ENCODE measurements at places on chromosomes 1 and 21. TPM values are rescaled to one million over a fixed set of nuclear protein-coding genes. Genes with fewer than 3 reads are reported as not detected.

- DNase-seq = no peak
Measured at GRCh38 chr1:17892225-17892624, 137.1 kb downstream of the ACTL8 start.

GRCh38 chr1:34013136-34013535 lies 149.3 kb downstream of the HMGB4 start:
- no peak for DNase-seq

GRCh38 chr1:27662707-27663393 lies 9.1 kb downstream of the IFI6 start:
- peak; percentile 92 for DNase-seq

DNA sequence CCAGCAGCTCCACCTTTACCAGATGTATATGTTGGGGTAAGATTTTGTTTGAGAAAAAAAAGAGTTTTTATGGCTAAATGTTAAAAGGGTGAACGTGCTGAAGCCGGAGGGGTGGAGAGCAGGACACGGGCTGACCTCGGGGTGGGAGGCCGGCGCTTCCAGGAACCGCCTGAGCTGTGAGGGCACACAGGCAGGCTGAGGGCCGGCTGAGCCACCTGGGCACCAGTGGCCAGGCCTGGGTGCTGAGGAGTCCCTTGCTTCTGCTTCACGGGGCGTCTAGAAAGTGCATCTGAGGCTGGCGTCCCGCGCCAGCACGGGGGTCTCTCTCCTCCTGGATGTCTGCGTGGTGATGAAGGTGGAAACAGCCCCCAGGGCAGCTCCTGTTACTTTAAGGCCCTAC lies 33.6 kb upstream of the ADARB1 start:
- DNase-seq = no peak

- DNase-seq = no peak
Measured at GRCh38 chr1:200305806-200306205, 104.0 kb downstream of the ZNF281 start.

DNA sequence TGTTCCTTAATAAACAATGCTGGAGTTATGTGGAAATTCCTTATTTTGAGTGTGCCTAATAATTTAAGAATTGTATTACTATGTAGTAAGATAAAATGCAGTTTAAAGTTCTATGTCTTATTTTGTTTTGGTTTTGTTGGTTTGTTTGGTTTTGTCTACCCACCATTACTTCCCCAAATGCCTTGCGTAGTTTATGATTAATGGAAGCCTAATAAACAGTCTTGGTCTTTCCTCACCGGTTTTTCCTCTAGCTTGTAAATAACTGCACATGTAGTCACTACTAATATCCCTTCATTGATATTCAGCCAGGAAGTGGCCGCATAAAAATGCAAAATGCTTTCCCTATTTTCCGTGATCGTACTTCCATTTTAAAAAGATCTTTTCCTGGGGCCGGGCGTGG lies 2.9 kb downstream of the SDCCAG8 start:
- DNase-seq = no peak

DNA sequence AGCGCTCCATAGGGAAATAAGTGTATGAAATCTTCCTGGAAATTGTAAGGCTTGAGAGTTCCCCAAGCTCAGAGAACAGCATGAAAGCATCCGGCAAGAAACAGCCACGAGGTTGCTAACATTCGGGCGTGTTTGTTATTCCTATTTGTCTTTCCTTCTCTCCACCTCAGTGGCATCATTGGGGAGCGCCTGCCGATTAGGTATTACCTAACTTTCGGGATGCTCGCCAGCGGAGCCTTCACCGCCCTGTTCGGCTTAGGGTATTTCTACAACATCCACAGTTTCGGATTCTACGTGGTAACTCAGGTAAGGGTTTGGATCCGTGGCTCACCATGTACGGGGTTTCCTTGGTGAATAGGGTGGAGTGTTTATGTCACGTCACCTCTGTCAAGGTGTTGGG lies 25.7 kb downstream of the SLC37A1 start:
- no peak for DNase-seq

DNA sequence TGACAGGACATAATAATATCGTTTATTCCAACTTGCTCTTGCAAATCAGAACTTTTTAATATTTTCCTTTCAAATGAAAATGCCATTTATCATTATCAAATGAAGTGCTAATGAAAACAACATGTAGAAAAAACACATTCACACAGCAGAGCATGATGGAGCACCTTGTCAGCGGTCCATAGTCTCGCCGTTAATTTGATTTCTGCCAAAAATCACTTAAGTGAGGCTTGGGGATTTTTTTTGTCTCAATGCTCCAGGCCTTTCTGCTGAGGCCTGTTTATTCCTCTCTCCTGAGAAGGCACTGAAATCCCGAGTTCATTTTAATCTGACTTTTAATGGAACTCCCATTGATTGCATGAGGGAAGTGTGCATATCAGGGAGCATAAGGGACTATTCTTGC lies 122.5 kb downstream of the ELAVL4 start:
- DNase-seq = no peak

DNA sequence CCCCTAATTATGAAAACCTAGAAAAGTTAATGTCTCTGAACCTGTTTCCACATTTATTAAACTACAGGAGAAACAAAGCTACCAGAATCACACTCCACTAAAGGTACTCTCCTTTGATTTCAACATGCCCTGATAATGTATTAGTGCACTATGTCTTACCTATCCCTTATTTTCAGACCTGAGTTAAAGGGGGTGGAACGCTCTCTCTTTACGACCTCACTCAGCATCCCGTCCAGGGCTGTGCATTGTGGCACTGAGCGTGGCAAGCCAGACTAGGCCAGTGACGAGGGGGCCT lies 678 bp downstream of the LSM10 start:
- DNase-seq = no peak

DNA sequence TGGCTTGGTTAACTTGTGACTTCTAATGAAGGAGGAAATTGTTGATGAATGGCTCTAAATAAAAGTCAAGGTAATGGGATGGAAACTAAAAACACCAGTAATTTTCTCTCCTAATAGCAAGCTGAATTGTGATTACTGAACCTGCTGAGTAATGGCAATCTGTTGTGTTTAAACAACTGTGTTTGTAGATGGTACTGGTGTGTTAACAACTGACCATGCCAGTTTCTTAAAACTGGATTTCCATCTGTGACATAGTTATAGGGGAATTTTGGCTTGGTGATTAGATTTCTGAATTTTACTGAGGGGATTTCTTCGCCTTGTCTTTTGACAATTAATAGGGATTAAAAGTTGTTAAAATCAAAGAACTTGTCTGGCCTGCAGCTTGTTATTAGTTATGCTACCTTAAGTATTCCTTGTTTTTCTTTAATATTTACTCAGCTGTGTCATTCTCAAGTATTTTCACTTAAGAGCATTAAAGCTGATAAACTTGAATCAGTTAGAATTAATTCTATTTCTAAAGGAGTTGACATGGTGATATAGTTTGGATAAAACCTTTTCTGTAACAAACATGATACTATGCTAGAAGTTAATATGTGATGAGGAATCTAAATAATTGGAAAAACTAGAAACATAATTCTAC lies 7.9 kb upstream of the ERO1B start:
- DNase-seq = no peak

DNA sequence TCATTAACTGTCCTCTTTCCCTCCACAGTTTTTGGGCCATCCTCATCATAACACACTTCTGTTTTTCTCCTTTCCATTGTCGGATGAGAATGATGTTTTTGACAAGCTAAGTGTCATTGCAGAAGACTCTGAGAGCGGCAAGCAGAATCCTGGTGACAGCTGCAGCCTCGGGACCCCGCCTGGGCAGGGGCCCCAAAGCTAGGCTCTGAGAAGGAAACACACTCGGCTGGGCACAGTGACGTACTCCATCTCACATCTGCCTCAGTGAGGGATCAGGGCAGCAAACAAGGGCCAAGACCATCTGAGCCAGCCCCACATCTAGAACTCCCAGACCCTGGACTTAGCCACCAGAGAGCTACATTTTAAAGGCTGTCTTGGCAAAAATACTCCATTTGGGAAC lies 28.6 kb upstream of the IFNAR1 start:
- peak; percentile 96 for DNase-seq

DNA sequence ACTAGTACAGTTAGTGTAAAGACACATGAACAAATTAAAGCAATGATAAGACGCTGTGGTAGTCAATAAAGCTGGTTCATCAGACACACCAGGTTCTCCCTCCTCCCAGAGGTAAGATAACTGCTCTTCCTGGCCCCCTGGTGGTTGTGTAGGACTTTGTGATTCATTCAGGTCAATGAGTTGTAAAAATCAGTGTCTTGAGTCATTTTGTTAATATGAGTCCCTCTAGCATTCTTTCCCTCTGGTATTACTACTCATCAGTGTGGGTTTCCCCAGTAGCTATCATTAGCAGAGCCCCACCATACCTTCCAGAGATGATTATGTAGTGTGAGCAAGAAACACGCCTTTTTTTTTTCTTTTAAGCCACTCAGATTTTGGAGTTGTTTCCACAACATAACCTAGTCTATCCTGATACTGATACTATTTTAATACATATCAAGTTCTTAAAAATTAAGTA lies 3.6 kb upstream of the SETDB1 start:
- peak; percentile 87 for DNase-seq

- DNase-seq = no peak
Measured at GRCh38 chr1:186178426-186179043, 196.5 kb downstream of the TPR start.

- DNase-seq = no peak
Measured at GRCh38 chr1:164087906-164088453, 471.0 kb upstream of the PBX1 start.

GRCh38 chr1:240171907-240172306 lies 80.2 kb downstream of the FMN2 start:
- DNase-seq = no peak

GRCh38 chr1:211518330-211519289 lies 26.6 kb upstream of the RD3 start:
- peak; percentile 68 for DNase-seq

DNA sequence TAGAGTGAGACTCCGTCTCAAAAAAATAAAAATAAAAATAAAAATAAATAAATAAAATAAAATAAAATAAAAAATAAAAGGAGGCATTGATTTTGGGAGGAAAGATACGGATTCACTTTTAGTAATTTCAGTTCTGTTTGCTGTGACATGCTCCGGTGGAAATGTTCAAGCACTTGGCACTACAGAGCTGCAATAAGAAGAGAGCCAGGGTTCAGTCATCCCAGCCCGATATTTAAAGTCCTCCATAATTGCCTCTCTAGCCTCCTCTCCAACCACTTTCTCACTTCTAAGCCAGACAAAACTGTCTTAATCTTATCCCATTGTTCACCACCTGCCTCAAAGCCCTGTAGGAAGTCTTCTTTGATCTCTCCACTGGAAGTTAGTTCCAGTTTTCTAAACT lies 55.0 kb upstream of the MACF1 start:
- DNase-seq = no peak

DNA sequence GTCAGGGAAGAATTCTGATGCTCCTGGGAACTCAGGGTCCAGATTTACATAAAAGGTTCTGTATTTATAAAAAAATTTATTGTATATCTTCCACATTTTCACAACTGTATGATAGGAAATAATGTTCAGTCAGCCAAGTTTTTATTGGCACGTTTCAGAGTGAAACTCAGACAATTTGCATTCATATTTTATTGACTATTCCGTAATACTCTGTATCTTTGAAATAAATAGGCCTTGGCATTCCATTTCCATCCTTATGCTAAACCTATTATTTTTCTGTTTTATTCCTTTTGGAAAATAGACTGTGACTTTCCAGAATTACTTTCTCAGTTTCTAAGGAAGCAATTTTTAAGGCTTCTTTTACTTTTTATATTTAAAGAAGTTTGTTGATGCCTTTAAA lies 329.0 kb downstream of the OLFM3 start:
- no peak for DNase-seq

GRCh38 chr1:164648636-164649035 lies 89.7 kb downstream of the PBX1 start:
- DNase-seq = no peak

- DNase-seq = no peak
Measured at GRCh38 chr1:64885648-64886047, 80.7 kb downstream of the JAK1 start.

GRCh38 chr21:31186916-31187315 lies 148.6 kb upstream of the KRTAP19-8 start:
- DNase-seq = no peak

GRCh38 chr1:8415526-8416278 lies 97.8 kb downstream of the SLC45A1 start:
- DNase-seq = no peak

DNA sequence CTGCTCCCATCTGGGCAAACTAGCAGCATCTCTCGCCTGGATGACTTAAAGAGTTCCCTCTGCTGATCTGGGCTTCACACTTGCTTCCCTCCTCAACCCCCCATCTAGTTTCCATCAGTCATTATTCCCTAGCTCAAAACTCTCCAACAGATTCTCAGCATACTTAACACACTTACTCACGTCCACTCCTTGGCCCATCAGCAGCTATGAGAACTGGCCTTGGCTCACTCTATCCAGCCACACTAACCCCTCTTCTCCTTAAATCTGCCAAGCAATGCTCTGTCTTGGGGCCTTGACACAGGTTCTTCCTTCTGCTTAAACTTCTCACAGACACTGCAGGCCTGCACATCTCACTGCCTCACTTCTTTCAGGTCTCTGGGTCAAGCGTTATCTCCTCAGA lies 41.6 kb downstream of the GNG12 start:
- DNase-seq = no peak

Gene HES3
- total RNA-seq = not detected

Gene ANGPTL3
- total RNA-seq = not detected

Gene ARHGEF11
- total RNA-seq = 3.8 TPM

Gene C1orf94
- total RNA-seq = not detected

Measured in OCI-LY7 (cell line).